ENCODE measurements at places on chromosomes 12 and 14.

DNA sequence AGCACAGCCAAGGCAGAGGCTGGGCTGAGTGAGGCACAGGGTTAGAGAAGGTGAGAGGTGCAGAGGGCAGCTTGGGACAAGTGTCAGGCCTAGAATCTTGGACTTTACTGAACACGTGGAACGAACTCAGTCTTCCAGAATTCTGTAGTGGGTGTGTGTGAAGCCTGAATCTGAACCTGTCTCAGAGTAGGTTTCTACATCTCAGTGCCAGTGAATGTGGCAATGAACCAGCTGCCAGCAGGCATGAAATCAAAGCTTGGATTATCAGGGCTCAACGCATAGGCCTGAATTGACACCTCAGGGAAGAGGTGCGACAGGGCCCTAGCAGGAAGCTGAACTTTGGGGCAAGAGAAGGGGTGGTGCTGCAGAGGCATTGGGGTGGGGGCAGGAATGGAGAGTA is 104.6 kb downstream of the SAMD4A start:
- no peak for DNase-seq

DNA sequence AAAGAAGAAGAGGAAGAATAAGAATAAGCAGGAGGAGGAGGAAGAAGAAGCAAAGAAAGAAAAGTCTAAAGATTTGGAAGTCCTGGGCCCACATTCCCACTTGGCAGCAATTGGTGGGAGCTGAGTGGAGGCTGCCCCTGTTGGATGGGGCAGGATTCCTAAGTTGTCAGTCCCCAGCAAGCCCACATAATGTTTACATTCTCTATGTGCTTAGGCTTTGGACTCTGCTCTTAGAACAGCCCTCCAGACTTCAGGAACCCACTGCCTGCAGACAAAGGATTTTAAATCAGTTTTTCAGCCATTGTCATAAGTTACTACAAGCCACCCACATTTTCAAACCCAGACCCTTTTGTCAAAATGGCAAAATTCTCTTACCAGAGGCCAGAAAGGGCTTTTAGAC is 92.0 kb downstream of the OTX2 start:
- DNase-seq: no peak

GRCh38 chr12:76445462-76445861 is 97.2 kb upstream of the BBS10 start:
- DNase-seq: no peak

- DNase-seq: no peak
These were observed 1.7 kb downstream of the SOS2 start for GRCh38 chr14:50229681-50230080.

DNA sequence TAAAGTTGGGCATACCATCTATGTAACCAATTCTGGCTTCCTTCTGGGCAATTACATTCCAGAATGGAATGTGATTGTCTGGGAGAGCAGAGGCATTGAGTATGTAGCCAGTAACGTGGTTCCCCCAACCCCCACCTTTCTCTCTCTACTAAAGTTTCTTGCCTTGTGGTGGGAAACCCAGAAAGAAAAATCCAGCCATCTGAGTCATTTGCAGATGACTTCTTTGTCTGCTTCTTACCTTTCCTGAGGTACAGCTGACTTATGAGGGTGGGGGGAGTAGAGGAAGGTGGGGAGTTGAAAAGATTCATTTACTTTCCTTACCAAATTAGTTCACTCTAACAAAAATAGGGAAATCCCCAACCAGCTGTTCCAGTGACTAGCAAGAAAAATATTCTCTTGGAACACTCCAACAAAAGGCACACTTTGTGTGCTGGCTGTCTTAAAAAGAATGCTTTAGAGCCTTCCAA is 112.1 kb upstream of the FRMD6 start:
- DNase-seq: no peak

DNA sequence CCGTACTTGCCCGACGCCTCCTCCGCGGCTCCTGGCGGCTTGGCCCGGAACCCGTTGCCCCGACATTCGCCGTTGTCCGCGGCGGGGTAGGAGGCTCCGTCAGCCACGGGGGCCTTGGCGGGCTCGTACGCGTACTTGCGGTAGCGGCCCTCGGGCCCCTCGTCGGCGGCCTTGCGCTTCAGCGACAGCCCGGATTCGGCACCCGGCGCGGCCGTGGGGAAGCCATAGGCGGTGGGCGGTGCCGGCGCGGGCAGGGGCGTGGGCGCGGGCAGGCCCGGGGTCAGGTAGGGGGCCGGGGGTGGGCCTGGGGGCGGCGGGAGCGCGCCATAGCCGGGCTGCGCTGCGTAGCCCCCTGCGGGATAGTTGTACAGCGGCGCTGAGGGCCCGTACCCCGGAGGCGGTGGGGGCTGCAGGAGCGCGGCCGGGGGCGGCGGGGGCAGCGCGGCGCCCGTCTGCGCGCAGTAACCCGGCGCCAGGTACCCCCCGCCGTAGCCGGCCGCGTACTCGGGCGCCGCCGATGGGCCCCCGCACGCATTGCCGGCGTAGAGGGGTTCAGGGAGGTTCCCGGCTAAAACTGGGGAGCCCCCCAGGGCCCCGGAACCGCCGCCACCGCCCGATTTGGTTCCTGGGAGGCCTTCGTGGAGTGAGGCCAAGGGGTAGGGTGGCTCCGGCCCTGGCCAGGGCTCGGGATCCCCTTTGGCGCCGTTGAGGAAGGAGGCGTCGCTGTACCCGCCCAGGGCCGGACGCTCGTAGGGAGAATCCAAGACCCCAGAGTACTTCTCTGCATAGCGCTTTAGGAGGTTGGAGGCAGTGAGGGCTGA is 26.9 kb downstream of the FIGNL2 start:
- DNase-seq: no peak

- no peak for DNase-seq
These were observed 151.1 kb upstream of the FKBP4 start for GRCh38 chr12:2643576-2644135.

DNA sequence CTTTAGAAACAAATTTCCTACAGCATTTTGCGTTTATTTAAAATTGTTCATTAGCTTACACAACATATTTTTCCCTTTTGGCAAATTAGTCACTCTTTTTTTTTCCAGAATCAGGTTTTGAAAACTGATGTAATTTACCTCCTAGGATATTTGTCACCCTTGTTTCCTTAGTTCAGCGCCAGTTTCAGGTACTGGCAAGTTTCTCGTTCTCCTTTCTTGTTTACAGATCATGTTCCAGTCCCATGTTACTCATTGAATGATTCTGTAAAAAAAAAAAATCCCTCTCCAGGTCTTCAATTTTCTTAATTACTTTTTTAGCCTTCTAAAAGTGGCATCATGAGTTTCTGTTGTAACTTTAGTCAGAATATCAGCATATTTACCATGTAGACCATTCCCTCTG is 2.7 kb downstream of the PPP4R4 start:
- DNase-seq: no peak

GRCh38 chr12:62772416-62772955 is 162.5 kb downstream of the PPM1H start:
- no peak for DNase-seq

- DNase-seq: peak; percentile 9
These were observed 144.7 kb downstream of the ADGRD1 start for GRCh38 chr12:131098178-131098981.

DNA sequence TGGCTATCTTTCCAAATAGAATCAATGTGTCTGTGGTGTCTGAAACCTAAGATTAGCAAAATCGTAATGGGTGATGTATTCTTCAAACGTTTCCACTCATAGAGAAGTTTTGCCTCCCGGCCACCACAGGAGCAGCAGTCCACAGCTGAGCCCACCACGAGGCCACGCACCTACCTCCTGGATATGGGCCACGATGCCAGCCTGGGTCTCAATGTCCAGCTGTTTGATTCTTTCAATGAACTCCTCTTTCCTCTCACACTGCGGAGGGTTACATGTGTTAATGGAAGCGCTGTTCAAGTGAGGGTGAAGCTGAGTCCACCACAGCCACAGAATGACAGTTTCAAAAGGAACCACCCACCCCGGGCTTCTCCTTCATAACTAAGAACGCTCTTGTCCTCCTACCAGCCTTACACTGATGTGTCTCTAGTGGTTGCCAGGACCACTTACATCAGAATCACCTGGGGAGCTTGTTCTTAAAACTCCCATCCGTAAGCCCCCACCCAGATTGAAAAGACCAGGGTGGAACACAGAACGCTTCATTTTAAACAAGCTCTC is 75.3 kb downstream of the CCDC88C start:
- DNase-seq: no peak

DNA sequence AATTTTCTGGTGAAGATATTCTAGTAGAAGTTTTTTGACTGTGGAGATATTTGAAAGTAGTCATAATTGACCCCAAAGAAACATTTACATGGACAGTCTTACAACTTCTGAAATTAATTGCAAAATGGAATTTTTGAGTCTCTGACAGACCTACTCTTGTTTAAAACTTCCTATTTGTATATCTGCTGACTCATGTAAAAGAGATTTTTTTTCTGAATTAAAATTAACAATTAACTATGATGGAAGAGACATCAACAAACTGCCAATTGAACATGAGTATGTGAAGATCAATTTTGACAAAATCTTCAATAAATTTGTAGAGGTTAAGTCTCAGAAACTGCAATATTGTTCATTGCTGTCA is 108.5 kb upstream of the MAX start:
- no peak for DNase-seq

DNA sequence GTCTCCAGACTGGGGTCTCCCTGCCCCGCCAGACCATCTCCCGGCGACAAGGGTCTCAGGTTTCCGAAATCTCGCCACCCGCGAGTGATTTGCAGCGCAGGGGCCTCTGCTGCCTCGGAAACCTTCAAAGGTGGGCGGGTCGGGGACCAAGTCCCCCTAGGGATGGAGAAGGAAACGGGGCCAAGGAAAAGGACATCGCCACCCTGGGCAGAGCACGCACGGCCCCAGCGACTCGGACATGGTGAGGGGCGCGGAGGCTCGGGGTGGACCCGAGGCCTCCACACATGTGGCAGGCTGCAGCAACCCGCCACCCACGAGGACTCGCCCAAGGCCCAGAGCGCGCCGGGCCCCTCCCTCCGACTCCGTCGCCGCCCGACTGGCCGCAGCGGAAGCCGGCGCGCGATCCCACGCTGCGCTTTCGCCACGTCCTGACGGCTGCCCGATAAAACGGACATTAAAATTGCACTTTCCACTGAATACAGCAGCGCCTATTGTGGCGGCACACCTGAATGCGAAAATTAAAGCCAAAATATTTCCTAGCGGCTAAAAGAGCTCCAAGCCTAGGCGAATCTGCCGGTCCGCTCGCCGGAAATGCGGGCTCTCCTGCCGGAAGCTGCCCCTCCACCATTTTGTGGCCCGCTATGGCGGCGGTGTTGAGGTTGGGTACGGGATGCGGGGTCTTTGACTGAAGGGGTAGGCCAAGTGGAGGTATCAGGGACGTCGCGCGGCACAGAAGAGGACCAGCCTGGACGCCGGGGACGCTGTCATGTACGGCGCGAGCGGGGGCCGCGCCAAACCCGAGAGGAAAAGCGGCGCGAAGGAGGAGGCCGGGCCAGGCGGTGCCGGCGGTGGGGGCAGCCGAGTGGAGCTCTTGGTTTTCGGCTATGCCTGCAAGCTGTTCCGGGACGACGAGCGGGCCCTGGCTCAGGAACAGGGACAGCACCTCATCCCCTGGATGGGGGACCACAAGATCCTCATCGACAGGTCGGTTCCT is at the start of gene SFSWAP:
SFSWAP (plus strand) TSS at position 627 of the 994 bp plus-strand sequence; CDS start at position 767, 140 bp downstream.
- peak; percentile 54 for DNase-seq

- DNase-seq: no peak
These were observed 27.9 kb downstream of the SMUG1 start for GRCh38 chr12:54160769-54161480.

- DNase-seq: no peak
These were observed 37.2 kb upstream of the TUBA1C start for GRCh38 chr12:49227713-49228112.

GRCh38 chr12:131121705-131122405 is 168.1 kb downstream of the ADGRD1 start:
- DNase-seq: no peak

All from uterus (tissue), 4 donors.